ENCODE measurements at places on chromosomes 1 and 21. TPM values are rescaled to one million over a fixed set of nuclear protein-coding genes. Genes with fewer than 3 reads are reported as not detected.
A peak's percentile ranks its signal among the peaks of the same experiment; 100 is the strongest.

- DNase-seq: no peak
Measured at GRCh38 chr1:234778221-234779159, 168.5 kb upstream of the IRF2BP2 start.

DNA sequence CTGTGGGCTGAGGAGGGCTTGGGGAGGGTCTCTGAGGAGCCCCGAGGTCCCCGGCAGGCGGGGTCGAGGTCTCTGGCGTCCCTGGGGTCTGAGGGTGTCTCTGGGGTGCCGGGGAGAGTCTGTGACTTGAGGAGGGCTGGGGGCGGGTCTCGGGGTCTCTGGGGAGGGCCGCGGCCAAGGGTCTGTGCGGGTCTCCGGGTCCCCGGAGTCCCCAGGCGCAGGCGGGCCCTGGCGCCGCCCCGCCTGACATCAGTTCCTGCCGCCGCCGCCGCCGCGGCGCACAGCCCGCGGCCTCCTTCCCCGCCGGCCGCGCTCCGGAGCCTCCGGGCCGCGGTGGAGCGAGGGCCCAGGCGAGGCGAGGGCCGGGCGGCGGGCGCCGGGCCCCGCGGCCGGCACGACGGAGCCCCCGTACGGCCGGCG lies at the start of gene PLEKHM2:
TSS of gene PLEKHM2 (plus strand) at position 279 of the 420 bp plus-strand sequence. CDS start 239 bp downstream, outside the sequence.
- no peak for DNase-seq

GRCh38 chr1:30875916-30876315 lies 32.6 kb downstream of the SDC3 start:
- no peak for DNase-seq

DNA sequence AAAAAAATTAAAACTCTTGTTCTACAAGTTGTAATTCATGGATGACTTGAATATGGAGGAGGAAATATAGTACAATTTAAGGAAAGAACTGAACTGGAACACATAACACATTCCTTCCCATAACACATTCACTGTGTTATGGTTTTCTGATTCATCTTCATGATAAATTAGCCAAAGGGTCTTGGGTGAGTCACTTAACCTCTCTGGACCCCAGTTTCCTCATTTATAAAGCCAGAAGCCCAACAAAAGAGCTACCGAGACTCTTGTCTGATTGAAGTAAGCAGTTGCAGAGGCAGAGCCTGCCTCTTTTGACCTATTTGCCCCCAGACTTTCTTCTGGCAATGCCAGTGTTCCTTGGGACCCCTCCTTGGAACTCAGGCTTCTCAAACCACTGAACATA lies 161.9 kb upstream of the KCTD3 start:
- peak; percentile 78 for DNase-seq

The DEPDC1 gene
- total RNA-seq: 2.6 TPM

GRCh38 chr21:45954261-45954660 lies 27.3 kb upstream of the COL6A1 start:
- no peak for DNase-seq

- DNase-seq: no peak
Measured at GRCh38 chr1:82788660-82789059, 987.9 kb downstream of the ADGRL2 start.

The ANGPTL3 gene
- total RNA-seq: not detected
